GM23248 (cell line): ENCODE measurements at places on chromosomes 11 and 22. TPM values are rescaled to one million over a fixed set of nuclear protein-coding genes. Genes with fewer than 3 reads are reported as not detected.

Gene LRP4
- 2.0 and 2.9 TPM in 2 replicates for total RNA-seq

Gene MCHR1
- total RNA-seq, result 0.65 TPM in 1 of 2 replicates, not detected in the other

Gene KLHDC7B
- not detected in 2 replicates for total RNA-seq

- no peak overlapping the region for H3K27ac ChIP-seq
- H3K27me3 ChIP-seq, result no peaks in the 10 kb centered on the region
- H3K4me3 ChIP-seq, result no peak overlapping the region
Measured at GRCh38 chr11:71502871-71503435, 24.1 kb upstream of the KRTAP5-7 start.

DNA sequence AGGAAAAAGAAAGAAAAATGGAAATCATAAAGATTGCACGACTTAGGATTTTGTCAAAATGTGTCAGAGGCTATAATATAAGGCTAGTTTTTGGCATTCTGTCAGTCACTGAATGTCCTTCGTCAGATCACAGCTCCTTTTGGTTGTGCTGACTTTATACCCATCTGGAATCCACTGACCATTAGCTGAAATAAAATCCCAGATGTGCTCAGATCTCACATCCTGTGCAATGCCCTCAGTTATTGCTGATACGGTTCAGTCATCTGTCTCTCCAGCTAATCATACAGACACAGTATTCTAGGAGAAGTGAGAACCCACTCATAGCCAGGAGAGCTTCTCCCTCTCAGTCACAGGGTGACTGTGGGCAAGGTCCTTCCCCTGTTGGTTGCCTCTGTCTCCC lies 11.5 kb downstream of the CD44 start:
- H3K4me1 ChIP-seq, result peaks cover 77% of the 10 kb centered on the region
- DNase-seq, result peak; percentile 23
- peak overlapping the region; percentile 73 for H3K27ac ChIP-seq

DNA sequence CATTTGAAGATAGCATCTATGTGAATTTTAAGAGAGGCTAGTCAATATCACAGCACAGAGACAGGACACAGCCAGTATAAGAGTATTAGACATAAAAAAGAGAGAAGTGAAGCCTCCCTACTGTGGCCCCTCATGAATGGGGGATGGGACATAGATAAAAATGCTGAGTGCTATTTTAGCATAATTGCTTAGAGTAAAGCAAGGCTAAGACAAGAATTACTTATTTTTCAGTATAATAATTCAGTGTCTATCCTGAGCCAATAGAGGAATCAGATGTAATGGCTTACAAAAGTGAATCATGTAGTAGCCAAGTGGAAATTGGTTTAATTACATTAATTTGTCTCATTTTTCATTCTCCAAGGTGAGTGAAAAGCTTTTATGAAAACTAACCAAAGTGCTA lies 419.5 kb downstream of the NELL1 start:
- no peaks in the 10 kb centered on the region for H3K27me3 ChIP-seq
- H3K4me3 ChIP-seq, result no peak overlapping the region
- H3K27ac ChIP-seq, result no peak overlapping the region
- H3K36me3 ChIP-seq, result no peaks in the 10 kb centered on the region

- no peaks in the 10 kb centered on the region; the same call in none of the 2 replicates for H3K27me3 ChIP-seq
- H3K27ac ChIP-seq, result no peak overlapping the region
- 0 out of 2 replicates have a peak, but pooled peaks cover 5% of the 10 kb centered on the region for H3K4me1 ChIP-seq
Measured at GRCh38 chr11:131136486-131136885, 220.2 kb upstream of the SNX19 start.

DNA sequence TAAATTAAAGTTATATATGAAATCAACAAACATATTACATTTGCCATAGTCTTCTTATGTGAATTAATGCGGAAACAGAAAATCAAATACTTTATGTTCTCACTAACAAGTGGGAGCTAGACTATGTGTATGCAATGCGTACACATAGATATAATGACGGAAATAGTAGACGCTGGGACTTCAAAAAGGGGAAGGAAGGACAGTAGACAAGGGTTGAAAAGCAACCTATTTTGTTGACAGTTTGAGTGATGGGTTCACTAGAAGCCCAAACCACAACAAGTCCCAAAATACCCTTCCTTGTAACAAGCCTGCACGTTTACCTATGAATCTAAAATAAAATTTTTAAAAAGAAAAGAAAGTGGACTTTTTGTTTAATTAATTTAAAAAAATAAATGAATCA lies 430.8 kb upstream of the CNTN5 start:
- DNase-seq, result no peak
- no peaks in the 10 kb centered on the region for H3K4me1 ChIP-seq
- no peaks in the 10 kb centered on the region for H3K36me3 ChIP-seq
- no peak overlapping the region for H3K27ac ChIP-seq

GRCh38 chr11:17230867-17231851 lies 23.4 kb upstream of the PIK3C2A start:
- DNase-seq, result no peak
- no peaks in the 10 kb centered on the region for H3K4me1 ChIP-seq
- H3K36me3 ChIP-seq, result no peaks in the 10 kb centered on the region

DNA sequence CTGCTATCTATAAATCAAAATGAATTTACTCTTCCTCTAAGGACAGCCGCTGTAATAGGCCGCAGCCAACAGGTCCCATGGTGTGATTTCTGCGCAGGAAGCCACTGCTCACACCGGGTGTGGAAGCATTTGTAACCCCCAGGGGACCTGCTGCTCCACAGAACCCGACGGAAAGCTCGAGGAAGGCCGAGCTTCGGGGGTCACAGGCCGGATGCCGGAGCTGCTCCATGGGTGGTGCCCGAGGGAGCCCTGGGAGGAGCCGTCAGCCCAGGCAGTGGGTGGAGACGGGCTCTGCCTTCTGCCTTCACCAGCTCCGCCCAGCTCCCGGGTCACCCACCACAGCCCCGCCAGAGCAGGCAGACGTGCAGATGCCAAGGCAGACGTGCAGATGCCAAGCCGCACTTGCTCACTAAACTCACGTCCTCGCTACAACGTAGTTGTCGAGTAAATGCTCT lies 63.5 kb downstream of the BRD1 start:
- H3K27ac ChIP-seq, result no peak overlapping the region
- DNase-seq, result peak; percentile 55
- no peaks in the 10 kb centered on the region for H3K36me3 ChIP-seq

GRCh38 chr11:114964676-114965214 lies 286.4 kb downstream of the NXPE2 start:
- H3K36me3 ChIP-seq, result no peaks in the 10 kb centered on the region
- H3K4me3 ChIP-seq, result no peak overlapping the region

- H3K27ac ChIP-seq, result peak overlapping the region; percentile 51
- peak; percentile 88 for DNase-seq
- H3K4me3 ChIP-seq, result no peak overlapping the region
Measured at GRCh38 chr22:37681556-37682049, 4.5 kb upstream of the NOL12 start.
